ENCODE measurements at places on chromosomes 2 and 18. TPM values are rescaled to one million over a fixed set of nuclear protein-coding genes. Genes with fewer than 3 reads are reported as not detected.

KCNJ13 gene
- not detected for total RNA-seq

EFR3B gene
- not detected for total RNA-seq

FAM161A gene
- total RNA-seq, result 1.3 TPM

SLC38A11 gene
- not detected for total RNA-seq

TRIM54 gene
- total RNA-seq, result not detected

SLC9A4 gene
- 0.07 TPM for total RNA-seq

MRPL44 gene
- total RNA-seq, result 24.2 TPM

FOXD4L1 gene
- 0.40 TPM for total RNA-seq

TLK1 gene
- total RNA-seq, result 15.8 TPM

CDKL4 gene
- total RNA-seq, result 3.0 TPM

MOGAT1 gene
- total RNA-seq, result not detected

RNF152 gene
- total RNA-seq, result 14.9 TPM

GALNT3 gene
- 70.2 TPM for total RNA-seq

TGFA gene
- total RNA-seq, result 97.7 TPM

FAM237A gene
- not detected for total RNA-seq

ADCYAP1 gene
- not detected for total RNA-seq
